NCI-H1694 (cell line): ENCODE measurements at places on chromosomes 6 and 20.

DNA sequence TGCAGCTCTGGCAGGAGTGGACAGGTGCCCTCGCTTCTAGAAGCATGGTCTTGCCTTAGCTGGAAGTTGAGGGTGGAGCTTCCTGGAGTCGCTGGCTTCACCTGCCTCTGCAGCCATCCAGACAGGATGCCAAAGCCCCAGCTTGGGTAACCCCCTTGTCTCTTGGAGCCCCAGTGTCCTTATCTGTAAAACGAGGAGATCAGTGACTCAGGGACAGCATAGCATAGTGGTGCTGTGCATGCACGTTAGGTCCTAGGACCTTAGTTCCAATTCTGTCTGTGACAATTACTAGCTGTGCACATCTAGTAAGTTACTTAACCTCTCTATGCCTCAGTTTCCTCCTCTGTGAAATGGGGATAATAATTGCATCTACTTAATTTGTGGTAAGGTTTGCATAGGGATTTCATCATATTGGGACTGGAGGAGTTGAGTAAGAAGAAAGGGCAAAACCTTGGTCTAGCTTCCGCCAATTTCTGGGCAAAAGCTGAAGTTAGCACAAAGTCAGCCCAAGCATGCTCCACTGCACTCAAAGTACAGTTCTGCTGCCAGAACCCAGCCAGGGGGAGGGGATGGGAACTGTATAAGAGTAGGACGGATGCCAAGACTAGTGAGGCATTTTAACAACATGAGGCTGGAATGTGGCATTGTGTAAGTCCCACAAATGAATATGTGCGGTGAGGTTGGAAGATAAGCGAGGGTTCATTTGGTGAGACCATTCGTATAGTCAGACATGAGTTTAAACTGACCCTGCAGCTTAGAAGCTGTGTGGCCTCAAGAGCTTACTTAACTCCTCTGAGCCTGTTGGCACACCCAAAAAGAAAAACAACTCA, 24.5 kb downstream of the TOX2 start:
- no peak for DNase-seq

DNA sequence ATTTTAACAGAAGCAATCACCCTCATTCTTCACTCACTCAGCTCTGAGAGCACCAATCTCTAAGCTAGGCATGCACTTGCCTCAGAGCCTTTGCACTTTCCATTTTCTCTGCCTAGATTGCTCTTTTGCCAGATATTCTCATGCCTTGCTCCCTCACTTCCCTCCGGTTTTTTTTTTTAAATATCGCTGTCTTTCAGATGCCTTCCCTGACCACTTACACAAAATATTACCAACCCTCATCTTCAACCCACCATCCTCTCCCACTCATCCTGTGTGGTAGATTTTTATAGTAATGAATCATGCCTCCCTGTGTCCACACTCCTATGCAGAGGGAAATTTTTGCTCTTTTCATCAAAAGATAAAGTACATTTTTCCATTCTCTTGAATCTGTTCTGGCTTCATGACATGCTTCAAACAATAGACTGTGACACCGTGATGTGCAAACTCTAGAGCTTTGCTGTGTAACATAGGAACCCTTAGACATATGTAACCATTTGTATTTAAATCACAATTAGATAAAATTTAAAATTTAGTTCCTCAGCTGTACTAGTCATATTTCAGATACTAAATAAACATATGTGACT, 437.1 kb downstream of the UTRN start:
- DNase-seq, result no peak

DNA sequence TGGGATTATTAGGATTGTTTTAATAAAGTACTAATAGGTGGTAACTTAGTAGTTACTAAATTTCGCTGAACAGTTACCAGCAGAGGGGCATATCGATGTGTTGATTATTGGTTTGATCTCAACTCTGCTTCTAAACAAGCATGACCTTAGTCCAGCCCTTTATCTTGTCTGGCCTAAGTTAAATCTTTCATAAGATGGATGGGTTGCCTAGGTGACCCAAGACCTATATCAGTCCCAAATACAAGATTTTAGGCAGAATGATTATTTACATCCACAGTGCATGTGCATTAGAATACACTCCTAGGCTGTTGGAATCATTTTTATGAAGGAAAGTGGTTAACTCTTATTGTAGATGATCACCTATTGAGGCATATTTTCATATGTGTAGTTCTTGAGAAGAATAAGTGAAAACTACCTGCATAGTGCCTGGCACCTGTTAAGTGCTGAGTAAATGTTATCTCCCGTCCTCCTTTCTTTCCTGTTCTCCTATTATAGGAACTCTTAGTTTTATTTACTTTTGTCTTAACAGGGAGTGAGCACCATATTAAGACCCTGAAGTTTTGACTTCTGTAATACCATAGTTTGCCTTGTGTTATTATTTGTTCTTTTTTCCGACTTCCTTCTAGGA, 1.1 kb downstream of the HSF2 start:
- DNase-seq, result no peak

GRCh38 chr6:167570460-167571400, 245.8 kb downstream of the TTLL2 start:
- DNase-seq, result no peak

GRCh38 chr6:153231048-153231646, 100.1 kb upstream of the RGS17 start:
- DNase-seq, result peak; percentile 34

DNA sequence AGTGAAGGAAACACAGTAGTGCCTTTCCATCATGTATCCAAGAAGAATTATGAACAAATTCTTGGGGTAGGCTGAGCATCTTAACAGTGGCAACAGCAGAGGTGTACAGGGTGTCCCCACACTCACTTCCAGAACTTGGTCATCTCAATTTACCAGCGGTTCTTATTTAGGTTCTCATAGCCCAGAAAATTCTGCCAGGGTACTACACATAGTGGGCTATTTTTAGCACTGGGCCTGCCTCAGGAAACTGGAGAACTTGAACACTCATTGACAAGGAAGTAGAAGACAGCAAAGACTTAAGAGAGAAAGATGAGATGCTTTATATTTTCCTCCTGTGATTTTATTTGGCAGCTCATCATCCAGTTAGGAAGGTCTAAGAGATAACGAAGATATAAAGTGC, 71.8 kb upstream of the PHIP start:
- DNase-seq, result no peak

GRCh38 chr6:10398446-10399218, 16.2 kb downstream of the TFAP2A start:
- no peak for DNase-seq

- DNase-seq, result no peak
Measured at GRCh38 chr6:38212579-38212978, 393.1 kb downstream of the ZFAND3 start.

DNA sequence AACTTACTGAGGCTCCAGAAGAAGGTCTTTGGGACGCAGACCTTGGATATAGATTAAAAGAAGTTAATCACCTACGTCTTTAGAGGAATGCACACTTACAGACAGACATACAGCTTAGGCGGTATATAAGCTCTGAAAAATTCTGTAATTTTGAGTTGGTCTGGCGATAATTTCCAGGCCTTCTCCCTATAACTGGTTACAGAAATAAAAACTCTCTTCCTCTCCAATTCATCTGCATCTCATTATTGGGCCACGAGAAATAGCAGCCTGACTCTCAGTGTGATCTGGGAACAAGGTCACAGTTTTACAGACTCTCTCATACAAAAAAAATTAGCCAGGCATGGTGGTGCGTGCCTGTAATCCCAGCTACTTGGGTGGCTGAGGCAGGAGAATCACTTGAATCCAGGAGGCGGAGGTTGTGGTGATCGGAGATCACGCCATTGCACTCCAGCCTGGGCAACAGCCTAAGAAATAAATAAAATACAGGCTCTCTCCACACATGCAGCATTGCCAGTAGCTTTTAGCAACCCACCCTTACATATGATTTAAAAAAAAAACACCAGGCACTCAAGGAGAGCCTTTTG, 4.7 kb downstream of the ZBTB24 start:
- DNase-seq, result no peak

- DNase-seq, result no peak
Measured at GRCh38 chr6:64123761-64124633, 488.4 kb downstream of the PHF3 start.

DNA sequence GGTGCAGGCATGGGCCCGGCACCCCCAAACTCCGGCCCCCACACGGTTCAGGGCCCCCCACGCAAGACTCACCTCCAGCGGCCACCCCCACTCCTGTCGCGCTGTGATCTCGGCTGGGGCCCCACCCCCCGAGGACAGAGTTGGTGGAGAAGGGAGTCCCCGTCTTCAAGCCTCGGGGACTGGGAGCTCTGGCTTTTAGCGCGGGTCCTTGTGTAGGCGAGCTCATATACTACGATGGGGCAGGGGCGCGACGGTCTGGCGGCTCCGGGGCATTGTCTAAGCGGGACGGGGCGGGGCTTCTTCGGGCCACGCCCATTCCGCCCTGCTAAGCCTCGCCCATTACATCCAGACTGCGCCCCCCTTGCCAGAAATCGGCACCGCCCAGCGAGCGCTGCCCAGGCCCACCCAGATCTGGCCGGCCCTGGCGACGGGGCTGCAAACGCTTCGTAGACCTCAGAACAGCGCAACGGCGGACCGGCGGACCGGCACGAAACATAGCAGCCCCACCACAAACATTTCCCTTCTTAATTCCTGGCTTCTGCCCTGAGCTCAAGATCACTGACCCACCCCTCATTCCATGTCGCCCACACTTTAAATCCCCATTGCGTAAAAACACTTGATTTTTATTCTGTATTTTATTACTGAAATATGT, 1.0 kb upstream of the DDAH2 start:
- DNase-seq, result peak; percentile 38

- no peak for DNase-seq
Measured at GRCh38 chr20:46666818-46667515, 15.7 kb upstream of the SLC13A3 start.

DNA sequence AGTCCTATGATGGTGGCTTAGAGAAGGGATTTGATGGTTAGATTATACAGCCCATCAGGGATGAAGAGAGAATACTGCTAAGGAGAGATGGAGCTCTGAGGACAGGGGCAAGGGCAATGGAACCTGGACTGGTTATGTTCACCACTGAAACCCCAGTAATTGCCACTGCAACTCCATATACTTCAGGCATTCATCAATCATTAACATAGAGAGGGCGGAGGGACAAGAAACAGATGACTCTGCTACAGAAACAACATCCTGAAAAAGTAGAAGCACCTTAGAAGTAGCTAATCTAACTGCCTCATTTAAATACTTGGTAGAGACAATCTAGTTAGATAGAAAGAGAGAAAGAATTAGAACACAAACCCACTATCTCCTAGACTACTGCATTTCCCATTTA, 89.8 kb downstream of the MDN1 start:
- no peak for DNase-seq

GRCh38 chr6:4403828-4404227, 268.5 kb upstream of the ECI2 start:
- no peak for DNase-seq

DNA sequence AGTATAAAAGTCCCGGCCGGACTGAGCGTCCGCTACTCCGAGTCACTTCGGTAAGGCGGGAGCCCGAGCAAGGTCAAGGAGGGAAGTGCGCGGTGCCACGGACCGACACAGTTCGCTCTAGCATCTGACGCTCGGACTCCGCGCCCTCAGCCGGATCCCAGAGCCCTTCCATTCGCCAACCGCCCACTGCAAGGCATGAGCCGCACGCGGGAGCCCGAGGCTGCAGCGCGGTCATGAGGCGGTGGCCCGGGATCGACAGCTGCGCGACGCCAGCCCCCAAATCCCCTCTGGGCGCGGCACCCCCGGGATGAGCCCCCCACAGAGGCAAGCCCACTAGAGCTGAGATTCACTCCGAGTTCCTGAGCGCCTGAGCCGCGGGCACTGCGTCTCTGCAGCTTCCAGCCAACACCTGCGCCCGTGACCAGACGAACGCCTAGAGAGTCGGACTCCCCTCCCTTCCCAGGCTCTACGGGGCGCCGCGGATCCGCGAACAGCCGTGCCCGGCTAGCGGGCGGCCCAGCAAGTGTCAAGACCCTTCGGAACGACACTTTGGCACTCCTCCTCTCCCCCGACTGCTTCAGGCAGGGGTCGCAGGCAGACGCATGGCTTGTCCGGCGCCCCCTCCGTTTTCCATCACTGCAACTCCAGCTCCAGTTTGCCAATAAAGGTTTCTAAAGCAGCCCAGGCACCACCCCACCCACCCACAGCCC, 725 bp upstream of the ISM1 start:
- no peak for DNase-seq

- DNase-seq, result no peak
Measured at GRCh38 chr6:40713002-40713719, 126.0 kb upstream of the LRFN2 start.

- peak; percentile 81 for DNase-seq
Measured at GRCh38 chr6:28488916-28489365, 26.7 kb downstream of the GPX6 start.

DNA sequence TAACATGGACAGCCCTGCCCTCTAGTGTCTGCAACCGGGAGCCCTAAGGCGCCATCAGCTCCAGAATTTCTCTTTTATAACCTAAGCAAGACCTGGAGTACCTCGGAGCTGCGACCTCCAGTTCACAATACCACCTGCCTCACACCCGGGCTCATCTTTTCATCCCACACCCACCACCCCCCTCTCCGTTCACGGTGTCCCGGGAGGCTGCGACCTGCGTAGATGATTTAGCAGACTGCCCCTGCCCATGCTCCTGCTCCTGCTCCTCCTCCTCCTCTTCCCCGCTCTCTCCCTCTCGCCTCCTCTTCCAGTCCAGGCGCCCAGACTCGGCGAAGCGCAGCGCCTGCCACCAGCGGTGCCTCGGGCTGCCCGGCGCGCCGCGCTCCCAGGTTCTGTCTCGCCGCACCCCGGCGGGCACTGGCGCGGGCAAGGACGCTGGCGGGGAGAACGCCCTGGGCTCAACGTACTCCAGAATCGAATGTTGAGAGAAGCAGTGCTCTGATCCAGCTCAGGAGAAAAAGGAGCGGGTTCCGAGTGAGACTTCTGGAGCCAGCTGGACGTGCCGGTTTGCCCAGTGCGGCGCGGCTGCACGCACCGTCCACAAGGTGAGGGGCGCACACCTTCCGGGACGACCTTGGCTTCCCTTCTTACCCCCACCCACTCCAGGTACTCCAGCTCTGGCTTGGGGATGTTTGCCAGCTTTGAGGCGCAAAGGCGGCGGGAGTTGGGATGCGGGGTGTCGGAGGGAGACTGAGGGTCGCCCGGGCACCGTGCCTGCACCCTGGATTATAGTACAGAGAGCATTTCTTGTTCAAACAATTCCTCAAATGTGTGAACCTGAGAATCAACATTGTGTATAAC, at the start of gene HTR1E:
Gene HTR1E, plus strand, starts transcription at position 310 of the 861 bp plus-strand sequence. CDS start 77,807 bp downstream, outside the sequence.
- peak; percentile 55 for DNase-seq

DNA sequence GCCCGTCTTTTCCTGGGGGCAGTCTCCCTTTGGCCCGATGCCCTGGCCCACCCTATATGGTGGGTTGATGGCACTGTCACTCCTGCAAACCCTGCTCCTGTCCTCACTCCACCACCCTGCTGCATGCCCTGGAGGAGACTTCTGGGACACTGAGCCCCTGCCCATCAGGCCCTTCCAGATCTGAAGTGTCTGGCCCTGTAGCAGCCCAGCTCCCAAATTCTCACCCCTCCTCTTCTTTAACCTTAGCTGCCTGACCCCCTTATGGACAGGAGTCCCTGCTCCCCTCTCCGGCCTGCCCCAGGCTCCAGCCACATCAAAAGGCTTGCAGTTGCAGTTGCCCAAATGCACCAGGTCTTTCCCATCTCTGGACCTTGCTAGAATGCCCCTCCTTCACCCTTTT, 20.8 kb upstream of the SLC32A1 start:
- no peak for DNase-seq
